Astrocyte of the spinal cord (primary cell): ENCODE measurements at places on chromosomes 6 and 20.

DNA sequence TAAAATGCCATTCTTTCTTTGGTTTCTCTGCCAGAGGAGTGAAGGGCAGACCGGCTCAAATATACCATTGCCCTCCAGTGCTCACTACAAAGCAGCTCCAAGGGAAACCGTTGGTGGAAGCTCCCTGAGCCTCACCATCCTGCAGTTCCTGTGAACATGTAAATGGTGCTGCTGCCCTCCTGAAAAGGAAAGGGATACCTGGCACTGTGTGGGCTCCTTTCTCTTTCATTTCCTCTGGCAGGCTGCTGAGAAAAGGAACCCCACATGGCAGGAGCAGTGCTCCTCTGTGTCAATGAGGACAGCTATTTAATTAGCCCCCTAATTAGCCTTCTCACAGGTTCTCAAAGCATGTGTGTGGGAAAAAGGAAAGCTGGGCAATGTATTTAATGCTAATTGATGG lies 142.5 kb downstream of the KLHL32 start:
- DNase-seq: no peak

- no peak for DNase-seq
Observed at GRCh38 chr20:47741669-47742608, 43.3 kb downstream of the SULF2 start.

DNA sequence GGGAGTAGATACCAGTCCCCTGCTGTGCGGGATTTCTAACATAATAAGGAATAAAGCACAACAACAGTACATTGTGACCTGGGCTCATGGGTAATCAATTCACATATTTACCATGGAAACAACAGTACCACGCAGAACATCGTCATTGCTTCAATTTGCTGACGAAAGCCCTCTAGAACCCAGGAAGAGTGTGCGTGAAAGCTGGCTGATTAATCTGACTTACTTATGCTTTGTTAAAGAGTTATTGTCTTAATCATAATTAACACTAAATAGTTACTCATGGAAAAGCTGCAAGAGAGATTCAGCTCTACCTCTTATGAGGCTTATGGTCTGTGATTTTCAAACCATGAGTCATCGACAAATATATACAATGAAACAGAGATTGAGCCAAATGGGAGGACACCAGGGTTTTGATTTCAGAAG lies 644.3 kb upstream of the AGPAT4 start:
- peak; percentile 69 for DNase-seq

GRCh38 chr6:95093154-95093553 lies 484.2 kb upstream of the MANEA start:
- peak; percentile 63 for DNase-seq

- DNase-seq: no peak
Observed at GRCh38 chr20:23613676-23614075, 8.0 kb upstream of the CST9 start.

- peak; percentile 24 for DNase-seq
Observed at GRCh38 chr20:53794529-53795115, 201.0 kb upstream of the ZNF217 start.

DNA sequence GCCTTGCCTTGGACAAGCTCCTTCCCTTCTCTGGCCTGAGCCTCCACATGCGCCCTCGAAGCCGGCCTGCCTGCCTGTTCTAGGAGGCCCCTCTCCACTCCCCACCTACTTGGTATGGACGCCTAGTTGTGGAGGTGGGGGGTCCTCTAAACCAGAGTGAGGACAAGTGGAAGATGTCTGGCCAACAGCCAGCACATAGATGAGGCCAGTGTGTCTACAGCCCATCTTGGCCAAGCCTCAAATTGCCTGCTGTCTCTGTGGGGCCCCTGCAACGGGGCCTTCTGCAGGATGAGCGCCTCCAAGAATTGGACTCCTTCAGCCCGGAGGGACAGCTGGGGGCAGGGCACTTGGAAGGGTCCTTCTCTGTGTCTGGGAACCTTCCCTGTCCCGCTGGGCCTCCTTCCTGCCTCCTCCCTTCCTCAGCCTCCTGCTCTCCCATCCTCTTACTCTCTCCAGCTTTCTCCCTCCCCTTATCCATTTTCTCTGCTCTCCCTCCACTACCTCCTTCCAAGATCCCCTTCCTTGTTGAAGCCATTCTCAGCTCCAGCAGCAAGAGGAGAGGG lies 1.6 kb downstream of the MDFI start:
- peak; percentile 82 for DNase-seq

DNA sequence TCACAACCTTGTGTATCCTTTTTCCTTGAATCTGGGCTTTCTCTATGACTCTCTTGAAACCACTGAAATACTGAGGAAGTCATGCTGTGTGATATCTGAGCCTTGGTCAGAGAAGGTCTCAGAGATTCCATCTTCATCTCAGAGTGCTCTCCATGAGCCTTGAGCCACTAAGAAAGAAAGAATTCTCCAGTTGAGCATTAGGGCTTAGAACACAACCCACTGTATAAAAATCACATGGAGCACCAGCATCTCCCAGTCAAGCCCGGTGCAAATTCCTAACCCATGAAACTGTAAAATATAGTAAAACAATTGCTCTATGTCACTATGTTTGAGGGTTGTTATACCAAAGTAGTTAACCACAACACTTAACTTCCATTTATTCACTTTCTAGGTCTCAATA lies 181.4 kb downstream of the MOXD1 start:
- DNase-seq: no peak

- no peak for DNase-seq
Observed at GRCh38 chr6:107033126-107033525, 5.1 kb downstream of the MTRES1 start.

DNA sequence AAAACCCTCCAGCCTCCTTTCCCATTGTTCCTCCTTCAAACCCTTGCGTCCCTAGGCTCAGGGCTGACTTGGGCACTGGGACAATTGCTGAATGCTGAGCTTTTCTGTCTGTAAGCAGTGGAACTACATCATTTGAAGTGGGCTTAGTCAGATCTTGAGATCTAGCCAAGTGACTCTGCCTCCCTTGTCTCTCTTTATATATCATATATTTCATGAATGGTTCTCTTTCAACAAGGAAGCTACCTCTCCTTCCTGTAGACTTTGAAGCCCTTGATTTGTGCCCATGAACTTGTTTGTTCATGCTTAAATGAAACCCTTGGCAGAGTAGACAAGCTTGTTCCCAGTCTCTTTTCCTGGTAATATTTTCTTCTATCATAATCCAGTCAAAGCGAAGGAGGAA lies 60.0 kb upstream of the KIF13A start:
- peak; percentile 64 for DNase-seq

GRCh38 chr6:4346659-4347333 lies 211.4 kb upstream of the ECI2 start:
- DNase-seq: no peak

- no peak for DNase-seq
Observed at GRCh38 chr6:152053332-152053731, 245.8 kb downstream of the ESR1 start.

DNA sequence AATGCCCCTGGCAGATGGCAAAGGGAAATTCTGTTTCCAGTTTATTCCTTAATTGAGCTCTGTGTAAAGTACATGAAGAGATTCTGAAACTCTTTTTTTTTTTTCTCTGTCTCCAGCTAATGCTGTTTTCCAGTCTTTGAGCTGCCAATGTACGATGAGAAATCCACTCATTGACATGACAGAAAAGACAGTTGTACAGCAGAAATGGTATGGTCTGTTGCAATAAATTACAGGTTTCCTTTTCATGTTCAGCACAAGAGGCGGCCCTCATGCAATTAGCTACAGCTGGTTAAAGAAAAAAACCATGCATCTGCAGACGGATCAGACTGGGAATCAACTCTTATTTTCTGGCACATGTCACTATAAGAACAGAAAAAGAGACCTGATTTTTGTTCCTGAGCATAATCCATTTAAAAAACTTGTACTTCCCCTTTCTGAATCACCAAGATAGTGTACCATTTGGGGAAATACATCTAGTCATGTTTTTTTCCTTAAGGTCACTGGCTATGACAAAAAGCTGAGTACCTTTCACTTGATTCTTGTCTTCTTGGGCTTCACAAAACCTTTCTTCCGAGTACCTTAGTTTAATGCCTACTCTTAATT lies 289.8 kb upstream of the PREP start:
- no peak for DNase-seq

GRCh38 chr6:11734861-11735613 lies 43.6 kb downstream of the ADTRP start:
- no peak for DNase-seq

DNA sequence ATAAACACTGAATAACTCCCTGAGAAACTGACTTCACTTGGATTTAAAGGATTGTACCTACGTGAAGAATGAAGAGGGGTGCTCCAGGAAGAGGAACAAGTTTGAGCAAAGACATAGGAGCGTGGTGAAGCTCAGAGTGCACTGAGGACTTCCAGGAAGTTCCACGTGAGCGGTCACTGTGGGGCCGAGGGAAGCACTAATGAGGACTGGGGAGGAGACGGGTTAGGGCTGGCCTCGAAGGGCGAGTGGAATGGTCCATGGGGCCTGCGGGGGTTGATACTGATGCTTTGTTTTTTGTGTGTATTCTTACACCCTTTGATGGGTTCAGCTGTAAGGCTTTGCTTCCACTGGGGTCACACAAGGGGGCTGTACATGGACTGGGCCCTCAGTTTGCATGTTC lies 91.9 kb downstream of the CDH4 start:
- no peak for DNase-seq

- DNase-seq: no peak
Observed at GRCh38 chr20:9233804-9234203, 164.9 kb downstream of the PLCB4 start.

DNA sequence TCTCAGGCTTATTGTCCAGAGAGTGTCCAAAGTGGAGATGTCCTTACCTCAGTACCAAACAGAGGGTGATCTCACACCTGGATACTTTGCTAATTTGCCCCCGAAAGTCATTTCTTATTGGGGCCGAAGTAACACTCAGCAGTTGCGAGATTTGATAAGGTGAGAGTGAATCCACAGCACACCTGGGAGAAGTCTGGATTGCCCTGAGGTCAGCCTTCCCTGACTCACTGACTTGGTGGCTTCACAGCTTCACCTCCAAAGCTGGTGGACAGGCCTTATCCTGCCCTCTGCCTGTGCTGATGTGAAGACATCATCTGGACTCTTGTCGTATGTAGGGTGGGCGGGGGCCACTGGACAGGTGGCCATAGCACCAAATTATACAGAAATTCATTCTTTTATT lies 101.9 kb upstream of the ARMC2 start:
- DNase-seq: no peak

DNA sequence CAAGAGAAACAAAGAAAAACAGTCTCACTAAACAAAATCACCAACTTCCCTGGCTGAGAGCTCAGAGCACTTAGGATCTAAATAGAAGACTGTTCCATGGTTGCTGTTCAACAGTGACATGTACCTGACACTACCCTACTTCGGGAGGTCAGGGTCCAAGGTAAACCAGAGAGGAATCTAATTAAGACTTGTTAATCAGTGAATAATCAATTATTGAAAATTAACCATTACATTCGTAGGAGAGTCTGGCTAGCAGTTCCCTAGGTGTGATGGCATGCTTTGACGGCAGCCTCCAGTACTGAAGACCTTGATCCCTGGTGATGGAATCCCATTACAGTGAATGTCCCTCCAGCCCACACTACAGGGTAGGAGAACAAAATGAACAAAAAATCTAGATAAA lies 154.0 kb upstream of the AFDN start:
- no peak for DNase-seq

DNA sequence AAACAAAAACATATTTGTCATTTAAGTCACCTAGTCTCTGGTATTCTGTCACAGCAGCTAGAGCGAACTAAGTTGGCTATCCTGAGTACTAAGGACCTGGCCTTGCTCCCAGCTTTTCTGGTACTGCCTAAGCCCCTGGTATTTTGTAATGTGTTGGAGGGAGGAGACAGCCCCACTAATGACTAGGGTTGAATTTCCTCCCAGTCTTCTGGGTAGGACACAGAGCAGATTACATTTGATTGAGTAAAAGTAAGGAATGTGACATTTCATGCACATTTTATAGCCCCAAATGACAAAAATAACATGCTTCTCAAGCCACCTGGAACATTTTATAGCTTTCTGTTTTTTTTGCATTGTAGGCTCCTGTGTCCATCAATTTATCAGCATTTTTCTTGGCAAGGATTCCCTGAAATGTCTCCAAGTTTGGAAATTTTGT lies 47.9 kb upstream of the DDR1 start:
- DNase-seq: peak; percentile 53

DNA sequence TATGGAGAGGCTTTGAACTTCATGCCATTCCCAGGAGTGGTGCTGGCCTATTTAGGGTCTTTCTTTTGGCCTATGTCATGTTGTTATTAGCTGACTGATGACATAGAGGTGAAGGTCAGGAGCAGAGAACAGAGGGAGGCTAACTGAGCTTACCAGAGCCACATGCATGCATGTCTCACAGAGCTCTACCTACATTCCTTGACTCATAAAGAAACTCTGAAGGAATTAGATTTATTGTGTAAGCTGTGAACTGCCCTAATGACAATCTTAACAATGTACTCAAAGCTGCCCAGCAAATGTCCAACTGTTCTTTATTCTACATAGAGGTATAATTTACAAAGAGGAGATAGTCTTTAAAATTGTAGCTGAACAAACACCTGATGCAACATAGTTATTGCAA lies 192.7 kb upstream of the CNR1 start:
- DNase-seq: no peak

DNA sequence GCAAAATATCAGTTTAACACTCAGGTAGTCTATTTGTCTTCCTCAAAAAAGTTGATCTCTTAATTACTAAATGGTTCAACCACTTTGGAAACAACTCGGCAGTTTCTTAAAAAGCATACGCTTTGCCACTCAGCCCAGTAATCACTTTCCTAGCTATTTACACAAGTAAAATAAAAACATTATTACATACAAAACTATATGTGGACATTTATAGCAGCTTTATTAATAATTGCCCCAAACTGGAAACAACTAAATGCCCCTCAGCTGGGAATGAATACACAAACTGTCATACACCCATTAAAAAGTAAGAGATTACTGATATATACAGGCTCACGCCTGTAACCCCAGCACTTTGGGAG lies 7.4 kb downstream of the EEF1A1 start:
- DNase-seq: no peak

DNA sequence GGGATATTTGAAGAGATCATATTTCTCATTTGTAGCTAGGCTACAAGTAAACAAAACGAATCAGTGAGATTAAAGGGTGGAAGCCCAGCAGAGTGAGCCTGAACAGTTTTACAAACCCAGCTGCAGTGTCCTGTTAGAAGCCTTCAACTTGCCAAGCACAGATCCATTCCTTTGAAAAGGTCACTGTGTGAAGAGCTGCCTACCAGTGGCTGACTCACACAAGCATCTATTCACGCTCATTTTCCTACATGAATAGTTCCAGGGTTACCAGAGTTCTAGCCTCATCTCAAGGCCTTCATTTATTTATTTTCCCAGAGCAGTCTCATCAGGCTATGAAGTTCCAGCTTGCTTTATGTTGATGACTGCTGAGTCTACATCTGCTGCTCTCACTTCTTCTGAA lies 25.7 kb upstream of the MLIP start:
- peak; percentile 78 for DNase-seq

GRCh38 chr6:21111093-21111725 lies 482.3 kb upstream of the SOX4 start:
- peak; percentile 10 for DNase-seq

GRCh38 chr6:18441251-18441979 lies 54.3 kb downstream of the RNF144B start:
- no peak for DNase-seq
